Stimulated activated CD8-positive, alpha-beta memory T cell treated with anti-CD3 and anti-CD28 coated beads, Interleukin-2, amount 100 ng/mL, for 1 hour (primary cell): ENCODE measurements at places on chromosomes 12 and 14.

- no peak for DNase-seq
Measured at GRCh38 chr12:59075141-59075540, 154.8 kb upstream of the LRIG3 start.

DNA sequence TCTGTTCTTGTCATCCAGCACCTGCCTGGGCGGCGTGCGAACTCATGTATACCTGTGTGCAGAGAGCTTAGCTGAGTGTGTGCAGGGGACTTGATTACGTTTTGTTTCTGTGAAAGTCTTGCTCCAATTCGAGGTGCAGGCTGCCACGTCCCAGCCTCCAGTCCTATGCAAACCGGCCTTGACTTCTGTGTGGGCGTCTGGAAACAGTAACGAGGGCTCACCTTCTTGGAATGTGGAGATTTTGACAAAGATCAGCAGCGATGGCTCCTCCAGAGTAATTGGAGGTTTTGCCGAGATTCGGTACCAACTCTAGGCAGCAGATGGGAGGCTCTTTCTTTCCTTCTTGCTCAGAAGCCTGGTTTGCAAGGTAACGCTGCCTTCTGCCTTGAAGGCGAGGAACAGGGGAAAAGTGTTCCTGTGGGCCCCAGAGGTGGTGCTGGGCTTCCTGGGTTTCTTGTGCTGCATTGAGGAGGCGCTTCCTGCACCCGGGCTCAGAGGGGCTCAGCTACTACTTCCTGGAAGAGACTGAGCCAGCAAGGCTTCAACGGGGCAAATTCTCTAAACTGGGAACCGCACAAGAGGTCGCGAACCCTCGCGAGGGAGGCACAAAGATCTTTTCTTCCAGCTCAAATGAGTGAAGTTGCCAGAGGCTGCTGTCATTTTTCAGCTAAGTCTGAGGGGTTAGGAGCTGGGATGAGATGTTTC is 249.0 kb downstream of the AACS start:
- DNase-seq = no peak

DNA sequence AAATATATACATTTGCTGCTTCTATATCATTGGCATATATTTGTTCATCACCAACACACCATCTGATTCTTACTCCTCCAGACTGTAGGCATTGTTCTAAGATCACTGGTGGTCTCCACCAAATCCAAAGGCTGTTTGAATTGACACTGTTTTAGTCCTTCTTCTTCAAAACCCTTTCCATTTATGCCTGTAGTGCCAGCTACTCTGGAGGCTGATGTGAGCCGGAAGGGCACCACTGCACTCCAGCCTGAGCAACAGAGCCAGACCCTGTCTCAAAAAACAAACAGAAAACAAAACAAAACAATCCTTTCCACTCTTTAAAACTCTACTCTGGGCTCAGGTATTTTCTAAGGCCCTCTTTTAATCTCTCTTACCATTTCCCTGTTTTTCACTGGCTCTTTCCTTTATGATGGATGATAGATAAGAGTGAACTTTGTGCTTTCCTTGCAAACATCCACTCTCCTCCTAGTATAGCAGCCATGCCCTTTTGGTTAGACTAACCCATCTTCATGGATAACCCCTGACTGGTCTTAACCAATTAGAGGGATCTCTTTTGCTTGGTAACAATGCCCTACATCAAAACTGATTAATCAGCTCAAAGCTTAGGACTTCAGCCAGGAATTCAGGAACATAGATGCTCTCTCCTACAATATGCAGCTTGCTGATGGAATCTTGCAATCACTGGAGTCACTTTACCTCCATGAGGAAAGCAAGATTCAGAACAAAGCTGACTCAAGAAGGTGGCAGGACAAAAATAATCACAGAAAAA is 24.9 kb downstream of the SPTSSA start:
- DNase-seq = no peak

DNA sequence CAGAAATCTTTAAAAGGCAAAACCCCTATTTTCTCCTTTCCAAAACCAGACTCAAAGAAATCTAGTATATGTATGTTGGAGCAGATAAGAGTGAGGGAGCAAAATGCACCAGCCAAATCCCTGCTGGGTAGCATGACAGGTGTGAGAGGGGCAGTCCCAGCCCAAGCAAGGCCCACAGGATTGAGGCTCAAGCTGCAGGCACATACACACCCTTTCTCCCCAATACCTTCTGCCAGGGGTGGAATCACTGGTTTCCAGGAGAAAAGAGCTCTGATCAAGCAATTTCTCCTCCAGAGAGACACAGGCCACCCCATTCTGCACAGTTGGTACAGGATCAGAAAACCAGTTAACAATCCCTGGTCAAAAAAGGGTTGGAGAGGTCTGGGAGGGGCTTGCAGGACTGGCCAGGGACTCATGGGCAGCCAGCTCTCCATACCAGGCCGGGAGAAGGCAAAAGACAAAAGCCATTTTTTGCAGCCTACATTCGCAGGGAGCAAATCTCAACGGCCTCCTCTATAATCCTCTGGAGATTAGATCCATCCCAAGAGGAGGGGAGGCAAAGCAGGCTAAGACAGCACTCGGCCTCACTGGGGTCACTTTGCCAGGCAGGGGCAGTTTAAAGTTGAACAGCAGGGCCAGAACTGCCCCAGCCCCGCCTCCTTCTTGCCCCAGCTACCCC is 2.1 kb downstream of the KMT2D start:
- DNase-seq = no peak

DNA sequence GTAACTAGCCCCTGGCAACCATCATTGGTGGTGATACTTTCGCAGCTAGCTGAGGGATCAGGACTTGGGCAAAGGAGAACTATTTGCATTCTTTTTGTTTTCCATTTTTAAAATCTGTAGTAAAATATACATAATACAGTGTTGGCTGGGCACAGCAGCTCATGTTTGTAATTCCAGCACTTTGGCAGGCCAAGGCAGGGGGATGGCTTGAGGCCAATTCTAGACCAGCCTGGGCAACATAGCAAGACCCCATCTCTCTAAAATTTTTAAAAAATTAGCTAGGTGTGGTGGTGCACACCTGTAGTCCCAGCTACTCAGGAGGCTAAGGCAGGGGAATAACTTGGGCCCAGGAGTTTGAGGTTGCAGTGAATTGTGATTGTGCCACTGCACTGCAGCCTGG is 20.0 kb downstream of the TFCP2 start:
- no peak for DNase-seq

DNA sequence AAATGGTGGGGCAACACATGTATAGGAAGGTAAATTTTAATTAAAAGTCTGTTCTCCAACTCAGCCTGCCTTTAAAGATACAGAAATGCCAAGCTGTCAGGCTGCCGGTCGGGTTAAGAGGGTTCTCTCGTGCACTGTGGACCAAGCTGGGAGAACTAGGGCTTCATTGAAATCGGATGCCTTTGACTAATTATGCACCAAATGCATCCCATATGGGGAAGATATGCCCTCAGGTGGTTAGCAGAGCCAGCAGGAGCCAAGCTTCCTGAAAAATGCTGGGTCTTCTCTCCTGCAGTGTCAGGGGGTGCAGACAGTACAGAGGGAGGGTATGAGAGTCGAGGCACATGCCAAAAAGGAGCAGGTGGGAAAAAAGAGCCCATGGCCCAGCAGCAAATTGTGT is 236.1 kb downstream of the CACNA1C start:
- no peak for DNase-seq

- no peak for DNase-seq
Measured at GRCh38 chr12:108572166-108572790, 9.9 kb downstream of the ISCU start.
